ENCODE measurements at places on chromosomes 6 and 20. TPM values are rescaled to one million over a fixed set of nuclear protein-coding genes. Genes with fewer than 3 reads are reported as not detected.

PSMG4 gene
- total RNA-seq: 13.1 TPM

GRCh38 chr6:158290659-158291058, 21.6 kb upstream of the TULP4 start:
- peak; percentile 44 for DNase-seq

SLC17A3 gene
- 5.6 TPM for total RNA-seq

- DNase-seq: no peak
Measured at GRCh38 chr6:93376026-93376540, 43.3 kb downstream of the EPHA7 start.

GRCh38 chr6:21157186-21157929, 436.2 kb upstream of the SOX4 start:
- no peak for DNase-seq

- DNase-seq: no peak
Measured at GRCh38 chr6:157825243-157825904, 2.3 kb downstream of the SNX9 start.

LY86 gene
- not detected for total RNA-seq

- peak; percentile 64 for DNase-seq
Measured at GRCh38 chr6:162177746-162178145, 549.8 kb downstream of the PRKN start.

- no peak for DNase-seq
Measured at GRCh38 chr6:137264311-137265075, 45.3 kb upstream of the IFNGR1 start.

COL9A3 gene
- total RNA-seq: 0.35 TPM

All from renal cortical epithelial cell (primary cell).